H7 (cell line): ENCODE measurements at places on chromosomes 2 and 18.

- peak; percentile 63 for DNase-seq
Observed at GRCh38 chr2:43158259-43158880, 68.0 kb downstream of the ZFP36L2 start.

GRCh38 chr2:188746727-188747126, 227.4 kb upstream of the COL3A1 start:
- no peak for DNase-seq

GRCh38 chr2:71353248-71353647, 21.7 kb downstream of the ZNF638 start:
- no peak for DNase-seq

DNA sequence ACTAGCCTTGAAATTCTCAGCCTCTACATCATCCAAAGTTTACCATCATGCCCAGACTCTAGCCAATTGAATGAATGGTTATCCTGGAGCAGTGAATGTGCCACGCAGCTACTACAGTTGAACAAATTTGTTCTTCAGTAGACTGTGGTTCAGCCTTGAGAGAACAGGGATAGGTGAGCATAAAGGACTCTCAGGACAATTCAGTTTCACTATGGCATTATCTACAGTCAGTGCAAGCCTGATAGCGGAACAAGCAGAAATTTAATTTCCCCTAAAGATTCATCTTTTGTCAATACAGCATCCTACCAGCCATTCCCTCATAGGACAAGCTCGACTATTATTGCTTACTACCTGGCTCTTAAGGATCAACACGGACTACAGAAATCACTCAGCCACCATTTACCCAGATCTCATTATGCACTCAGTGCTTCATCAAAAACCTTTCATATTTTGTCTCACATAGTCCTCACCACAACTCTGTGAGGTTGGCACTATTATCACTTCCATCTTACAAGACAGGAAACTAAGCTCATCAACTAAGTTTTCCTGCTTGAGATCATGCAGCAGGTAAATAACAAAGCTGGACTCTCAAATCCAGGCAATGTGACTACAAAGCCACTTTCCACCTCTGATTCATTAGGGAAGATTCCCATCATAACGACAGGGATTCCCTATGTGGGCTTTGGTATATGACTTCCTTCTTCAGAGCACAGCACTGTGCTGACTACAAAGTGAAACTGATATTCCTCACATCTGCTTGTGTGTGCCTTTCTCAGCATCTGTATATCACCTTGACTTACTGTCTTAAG, 181.5 kb upstream of the ACVR2A start:
- no peak for DNase-seq

DNA sequence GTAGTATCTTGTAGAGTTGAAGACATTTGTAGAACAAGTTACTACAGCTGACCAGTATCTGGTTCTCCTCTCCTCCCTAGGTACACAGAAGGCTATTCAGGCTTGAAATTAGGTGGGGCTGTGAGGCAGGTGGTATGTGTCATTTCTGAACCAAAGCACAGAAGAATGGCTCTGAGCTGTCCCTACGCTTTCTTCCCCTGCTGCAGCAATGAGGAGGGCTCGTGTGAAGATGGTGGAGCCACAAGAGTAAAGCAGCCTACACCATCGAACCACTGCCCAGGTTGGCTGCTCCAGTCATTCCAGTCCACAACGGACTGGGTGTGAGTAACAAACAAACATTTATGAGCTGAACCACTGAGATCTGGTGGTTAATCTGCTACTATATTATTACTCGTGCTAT, 148.9 kb downstream of the DTNB start:
- no peak for DNase-seq

DNA sequence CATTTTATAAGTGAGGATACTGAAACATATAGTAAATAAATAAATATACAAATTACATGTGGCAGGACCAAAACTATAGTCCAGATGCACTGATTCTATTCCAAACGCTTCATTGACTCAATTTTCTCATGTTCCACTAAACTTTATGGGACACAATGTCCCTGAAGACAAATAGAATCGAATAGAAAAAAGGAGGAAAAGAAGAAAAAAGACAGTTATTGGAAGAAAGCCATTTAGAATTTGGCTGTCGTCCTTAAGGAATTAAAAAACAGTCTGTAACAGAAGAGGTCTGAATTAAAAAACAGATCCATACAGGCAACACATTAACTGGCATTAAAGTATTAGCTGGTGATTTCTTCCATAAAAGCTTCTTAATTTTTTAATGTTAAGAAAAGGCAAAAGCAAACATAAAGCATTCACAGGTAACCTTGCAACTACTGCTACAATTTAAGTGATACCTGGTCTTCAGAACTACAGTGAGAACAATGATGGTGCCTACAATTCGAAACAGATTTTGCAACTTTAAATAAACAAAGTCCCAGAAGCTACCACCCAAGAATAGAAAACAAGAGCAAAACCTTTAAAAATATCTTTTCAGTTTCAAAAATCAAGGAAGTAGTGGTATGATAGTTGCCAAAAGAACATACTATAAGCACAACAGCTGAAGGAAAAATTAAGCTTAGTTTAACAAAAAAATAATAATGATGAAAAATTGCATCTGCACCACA, 17.4 kb upstream of the CHAC2 start:
- no peak for DNase-seq

DNA sequence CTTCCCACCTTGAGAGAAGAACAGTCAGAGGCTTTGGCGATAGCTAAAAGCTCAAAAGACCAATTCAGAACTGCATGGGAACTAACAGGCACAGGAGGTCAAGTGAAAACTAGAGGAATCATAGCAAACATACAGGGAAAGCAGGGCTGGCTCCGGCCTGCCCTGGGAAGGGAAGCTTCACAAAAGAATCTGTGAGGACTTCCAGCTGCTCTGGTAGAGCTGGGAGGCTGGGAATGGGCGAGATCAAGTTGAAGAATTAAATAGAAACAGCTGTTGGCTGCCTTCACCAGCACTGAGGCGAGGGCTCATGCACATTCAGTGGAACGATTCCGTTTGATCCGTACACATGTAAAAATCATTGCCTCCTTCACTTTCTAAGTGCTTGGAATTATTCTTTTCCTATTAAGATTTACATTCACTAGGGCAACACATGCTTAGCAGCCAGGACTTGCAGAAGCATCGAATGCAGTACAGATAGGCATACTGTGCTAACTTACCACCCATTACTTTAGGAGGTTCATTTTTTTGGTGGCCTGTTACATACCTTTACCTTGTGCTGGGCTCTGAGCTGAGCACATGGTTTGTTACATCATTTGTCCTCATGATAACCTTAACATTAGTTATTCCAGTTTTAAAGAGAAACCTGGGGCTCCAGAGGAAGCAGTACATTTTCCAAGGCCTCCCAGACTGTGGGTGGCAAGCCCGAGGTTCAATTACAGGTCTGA, 125.4 kb upstream of the RNF152 start:
- no peak for DNase-seq

DNA sequence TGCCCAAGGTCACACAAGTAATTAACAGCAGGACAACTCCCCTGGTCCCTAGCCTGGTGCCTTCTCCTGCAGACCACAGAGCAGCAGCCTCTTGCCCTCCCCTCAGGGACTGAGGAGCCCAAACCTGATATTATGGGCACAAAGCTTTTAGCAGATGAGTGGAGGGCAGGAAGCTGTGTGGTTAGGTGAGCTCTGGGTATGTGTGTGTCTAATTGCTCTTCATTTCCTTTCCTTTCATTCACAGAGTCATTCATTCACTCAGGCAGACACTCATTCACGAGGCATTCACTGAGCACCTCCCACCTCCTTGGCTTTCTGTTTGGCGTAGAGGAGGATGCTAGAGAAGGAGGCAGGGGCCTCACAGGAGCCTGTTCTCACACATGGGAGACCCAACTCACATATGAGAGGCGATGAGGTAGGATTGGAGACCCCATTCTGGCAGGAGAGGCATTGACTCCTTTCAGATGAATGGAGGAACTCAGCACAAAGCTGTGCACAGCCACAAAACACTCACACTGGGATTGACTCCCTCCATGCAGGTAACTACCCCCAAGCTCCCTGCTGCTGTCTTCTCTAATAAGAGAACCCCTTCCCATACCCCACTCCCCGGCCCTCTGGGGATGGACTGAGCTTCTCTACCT, 306.8 kb upstream of the SKOR2 start:
- DNase-seq, result no peak

GRCh38 chr2:217182926-217183325, 323.1 kb upstream of the TNP1 start:
- DNase-seq, result no peak

DNA sequence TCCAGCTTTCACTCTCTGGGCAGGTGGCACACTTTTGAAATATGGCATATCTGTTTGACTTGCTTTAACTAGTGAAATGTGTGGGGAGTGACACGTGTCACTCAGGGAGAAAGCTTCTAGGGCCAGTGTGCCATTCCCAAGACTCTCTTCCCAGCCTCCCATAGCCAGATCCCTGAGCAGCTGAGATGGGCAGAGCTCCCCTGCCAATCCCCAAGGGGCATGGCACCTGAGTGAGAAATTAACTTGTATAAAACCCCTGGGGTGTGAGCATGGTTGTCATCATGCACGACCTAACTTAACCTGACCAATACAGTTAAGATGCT, 39.0 kb upstream of the MARCO start:
- no peak for DNase-seq

GRCh38 chr2:29528891-29529520, 392.4 kb downstream of the ALK start:
- DNase-seq, result no peak

DNA sequence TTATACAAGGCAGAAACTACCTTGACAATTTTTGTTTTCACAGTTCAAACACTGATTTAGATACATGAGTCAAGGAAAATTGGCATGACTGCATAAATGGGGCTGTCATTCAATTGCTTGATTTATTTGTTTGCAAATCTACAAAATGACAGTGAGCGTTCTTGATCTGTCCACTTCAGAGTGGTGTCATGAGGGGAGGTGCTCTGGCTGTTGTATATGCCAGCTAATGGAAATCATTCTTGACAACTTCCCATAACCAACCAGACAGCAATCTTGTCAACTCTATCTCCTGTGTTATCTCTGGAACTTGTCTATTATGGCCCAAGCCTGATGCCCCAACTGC, 120.6 kb upstream of the UGP2 start:
- DNase-seq, result no peak

- peak; percentile 97 for DNase-seq
Observed at GRCh38 chr2:219298759-219299371, 10.3 kb downstream of the PTPRN start.

GRCh38 chr18:62037989-62038778, 145.4 kb upstream of the RNF152 start:
- DNase-seq, result no peak

- DNase-seq, result no peak
Observed at GRCh38 chr2:227443889-227444568, 27.9 kb upstream of the AGFG1 start.

- no peak for DNase-seq
Observed at GRCh38 chr2:38148501-38148900, 72.5 kb upstream of the CYP1B1 start.

- DNase-seq, result no peak
Observed at GRCh38 chr2:188202777-188203176, 88.9 kb upstream of the GULP1 start.

DNA sequence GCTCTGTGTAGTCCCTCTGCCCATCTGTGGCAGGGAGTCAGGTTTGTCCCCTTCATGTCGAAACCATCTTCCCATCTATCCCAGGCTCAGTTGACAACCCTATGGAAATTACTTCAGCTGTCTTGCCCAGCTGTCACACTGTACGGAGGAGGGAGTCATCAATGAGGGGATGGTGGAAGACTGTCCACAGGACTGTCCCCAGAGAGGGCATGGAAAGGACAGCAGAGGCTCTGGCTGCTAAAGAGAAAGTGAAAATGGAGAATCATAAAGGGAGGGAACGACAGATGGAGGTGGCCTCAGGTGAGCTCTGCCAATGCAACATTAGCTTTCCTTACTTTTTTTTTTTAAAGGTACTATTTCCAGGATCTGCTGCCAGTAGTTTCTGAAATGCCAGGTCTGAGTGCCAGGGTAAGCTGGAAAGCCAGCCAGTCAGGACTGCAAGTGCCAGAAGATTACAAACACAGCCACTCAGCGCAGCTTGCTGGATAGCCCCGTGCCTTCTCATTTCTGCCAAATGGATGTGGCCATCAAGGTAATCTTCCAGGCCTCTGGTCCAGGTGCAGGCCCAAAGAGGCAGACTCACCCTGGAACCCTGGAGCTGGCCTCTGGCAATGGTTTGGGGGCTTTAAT, 192.8 kb downstream of the AGPS start:
- no peak for DNase-seq

GRCh38 chr18:22286585-22286984, 117.2 kb downstream of the GATA6 start:
- DNase-seq, result no peak

- peak; percentile 79 for DNase-seq
Observed at GRCh38 chr18:46071653-46072375, at the start of gene PSTPIP2. PSTPIP2 (minus strand) TSS chr18:46072260; CDS start chr18:46072188, 72 bp downstream.

GRCh38 chr2:148599109-148599991, 45.2 kb upstream of the EPC2 start:
- no peak for DNase-seq

- DNase-seq, result no peak
Observed at GRCh38 chr2:8132351-8132831, 549.5 kb upstream of the ID2 start.

- no peak for DNase-seq
Observed at GRCh38 chr2:43227830-43228281, 1.4 kb upstream of the ZFP36L2 start.

GRCh38 chr18:37584952-37585695, 19.5 kb upstream of the CELF4 start:
- DNase-seq, result peak; percentile 79

- no peak for DNase-seq
Observed at GRCh38 chr2:226431288-226431948, 368.2 kb downstream of the IRS1 start.

- no peak for DNase-seq
Observed at GRCh38 chr2:7771781-7772180, 854.6 kb downstream of the RNF144A start.

GRCh38 chr2:55951533-55951932, 28.0 kb upstream of the EFEMP1 start:
- no peak for DNase-seq
